ENCODE measurements at places on chromosomes 3 and 15. TPM values are rescaled to one million over a fixed set of nuclear protein-coding genes. Genes with fewer than 3 reads are reported as not detected.

Gene SHC4
- total RNA-seq, result 0.18 TPM

Gene SCN11A
- total RNA-seq, result 0.07 TPM

Gene RTF1
- 14.6 TPM for total RNA-seq

Gene HESX1
- total RNA-seq, result 0.40 TPM

Gene TRPM1
- total RNA-seq, result 0.25 TPM

Gene UROC1
- total RNA-seq, result not detected

Gene CLDN1
- 0.14 TPM for total RNA-seq

Gene PLAAT1
- 0.26 TPM for total RNA-seq

Gene GXYLT2
- 0.40 TPM for total RNA-seq

Gene TBL1XR1
- 200 TPM for total RNA-seq

Gene FSTL1
- total RNA-seq, result 690 TPM

Measured in pulmonary artery endothelial cell (primary cell).